Fibroblast of skin of back (primary cell): ENCODE measurements at places on chromosomes 2 and 18.

DNA sequence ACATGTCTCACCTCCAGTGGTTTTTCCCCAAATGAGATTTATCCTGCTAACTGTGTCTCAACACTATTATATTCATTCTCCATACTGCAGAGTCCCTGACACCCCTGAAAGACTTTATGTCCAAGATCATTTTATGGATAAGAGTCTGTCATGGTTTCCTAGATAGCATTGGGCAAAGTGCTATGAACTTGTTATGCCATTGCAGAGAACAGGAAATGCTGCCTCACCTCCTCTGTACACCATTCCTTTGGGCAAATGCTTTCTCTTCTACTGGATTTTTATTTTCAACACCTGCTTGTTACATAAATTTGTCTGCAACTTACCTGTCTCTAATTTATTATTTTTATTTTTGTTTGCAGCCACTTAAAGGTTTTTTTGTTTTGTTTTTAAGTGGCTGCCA, 652.5 kb upstream of the FAM98A start:
- DNase-seq = no peak

- no peak for DNase-seq
Observed at GRCh38 chr2:144675331-144675730, 155.4 kb upstream of the ZEB2 start.

DNA sequence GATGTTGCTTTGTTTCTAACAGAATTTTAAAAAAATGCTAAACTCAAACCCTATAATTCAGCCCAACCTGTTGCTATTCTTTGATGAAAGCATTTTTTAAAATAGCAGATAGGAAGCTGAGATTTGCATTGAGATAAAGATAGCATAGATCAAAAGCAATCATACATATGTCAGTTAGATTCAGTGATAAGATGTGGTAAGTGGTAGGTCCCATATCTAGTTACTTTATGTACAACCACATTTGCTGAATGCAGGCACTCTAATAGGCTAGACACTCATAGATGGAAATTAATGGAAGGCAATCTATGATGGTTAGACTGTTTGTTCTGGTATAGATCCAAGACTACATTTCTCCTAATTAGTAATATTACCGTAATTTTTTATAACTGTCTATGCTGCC, 27.2 kb upstream of the C1D start:
- DNase-seq = no peak

- no peak for DNase-seq
Observed at GRCh38 chr2:113930448-113930847, 40.6 kb downstream of the ACTR3 start.

- DNase-seq = no peak
Observed at GRCh38 chr18:63440881-63441280, 18.6 kb upstream of the VPS4B start.

DNA sequence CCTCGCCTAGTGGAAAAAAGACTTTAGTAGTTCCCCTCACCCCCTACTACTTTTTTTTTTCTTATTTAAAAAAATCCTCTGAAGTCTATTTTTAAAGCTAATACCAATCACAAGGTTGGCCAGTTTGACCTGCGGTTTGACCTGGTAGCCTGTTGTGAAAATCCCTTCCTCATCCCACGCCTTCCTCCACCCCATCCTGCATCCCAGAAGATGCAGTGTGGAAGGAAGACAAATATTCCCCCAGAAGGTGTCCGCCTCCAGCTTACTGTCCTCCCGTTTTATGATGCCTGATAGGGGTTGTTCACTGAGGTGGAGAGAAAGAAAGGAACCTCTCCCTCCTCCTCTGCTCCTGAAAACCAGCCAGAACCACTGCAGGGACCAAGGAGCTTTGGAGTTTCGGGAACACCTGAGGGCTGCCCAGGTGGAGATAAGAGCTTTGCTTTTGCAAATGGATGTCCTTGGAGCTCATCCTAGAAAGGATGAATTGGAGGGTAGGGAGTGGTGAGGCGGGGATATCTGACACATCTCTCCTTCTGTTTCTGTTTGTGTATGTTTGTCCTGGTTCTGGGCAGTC, 909 bp downstream of the ATP6V1C2 start:
- no peak for DNase-seq

- DNase-seq = no peak
Observed at GRCh38 chr18:66780609-66781008, 176.7 kb upstream of the CDH19 start.
